Lower lobe of right lung (tissue), 2 donors: ENCODE measurements at places on chromosomes 5 and 9. TPM values are rescaled to one million over a fixed set of nuclear protein-coding genes. Genes with fewer than 3 reads are reported as not detected.

HOMER1 gene
- total RNA-seq: 6.9 TPM

FBXL7 gene
- total RNA-seq: 8.0 TPM

DNA sequence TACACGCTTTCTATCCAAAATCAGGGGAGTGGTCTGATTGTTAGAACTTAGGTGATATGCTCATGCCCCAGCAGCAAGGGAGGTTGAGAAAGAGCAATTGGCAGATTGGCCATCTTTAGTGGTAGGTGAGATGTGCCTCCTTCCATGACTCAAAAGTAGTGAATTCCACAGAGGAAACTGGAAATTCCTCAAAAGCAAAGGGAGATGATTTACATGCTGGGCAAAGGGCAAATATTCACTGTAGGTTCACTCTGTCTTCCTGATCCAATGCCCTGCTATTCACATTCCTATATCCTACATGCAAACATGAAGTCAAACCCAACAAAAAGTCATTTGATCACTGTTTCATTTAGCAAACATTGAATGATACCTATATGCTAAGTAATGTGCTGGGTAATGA, 130.1 kb upstream of the ZNF608 start:
- H3K36me3 ChIP-seq: no peaks in the 10 kb centered on the region
- no peak overlapping the region for H3K4me3 ChIP-seq
- peaks cover 2% of the 10 kb centered on the region for H3K4me1 ChIP-seq
- DNase-seq: no peak
- H3K27me3 ChIP-seq: no peaks in the 10 kb centered on the region

DNA sequence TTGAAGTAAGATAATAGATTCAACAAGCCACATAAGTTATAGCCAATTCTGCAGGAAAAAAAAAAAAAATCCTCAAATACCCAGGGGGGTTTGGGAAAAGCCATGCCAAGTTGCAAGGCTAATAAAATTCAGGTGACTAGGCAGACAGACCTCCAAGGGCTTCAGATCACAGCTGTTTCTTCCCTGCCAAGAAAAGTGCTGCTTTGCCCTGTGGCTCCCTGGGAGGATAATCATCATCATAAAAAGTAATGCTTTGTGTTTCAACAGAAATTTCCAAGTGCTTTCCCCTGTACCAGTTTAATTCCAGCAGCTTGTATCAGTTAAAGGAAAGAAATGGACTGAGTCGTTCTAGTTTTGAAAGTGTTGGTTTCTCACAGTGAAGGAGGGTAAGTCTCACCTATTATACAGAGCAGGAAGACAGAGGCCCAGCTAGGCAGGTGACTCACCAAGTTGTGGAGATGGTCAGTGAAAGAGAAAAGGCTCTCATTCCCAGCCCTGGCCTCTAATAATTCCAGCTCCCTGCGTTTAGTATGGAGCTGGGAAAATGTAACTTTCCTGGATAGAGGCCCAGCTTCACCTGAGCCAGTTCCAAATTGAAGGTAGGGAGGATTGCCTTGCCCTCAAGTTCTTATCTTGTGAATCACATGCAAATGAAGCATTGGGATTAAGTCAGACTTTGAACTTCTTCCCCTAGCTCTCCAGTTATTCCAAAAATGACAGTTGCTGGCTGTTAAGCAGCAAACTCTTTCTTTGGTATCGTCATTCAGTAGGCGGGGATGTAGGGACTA, 263.4 kb downstream of the GRIA1 start:
- H3K36me3 ChIP-seq: no peaks in the 10 kb centered on the region
- no peak overlapping the region for H3K27ac ChIP-seq
- no peak overlapping the region for H3K4me3 ChIP-seq
- no peaks in the 10 kb centered on the region for H3K27me3 ChIP-seq
